Activated naive CD8-positive, alpha-beta T cell treated with anti-CD3 and anti-CD28 coated beads, Interleukin-2, amount 10 ng/mL, durations not matched to agents 7 days and 5 days (primary cell): ENCODE measurements at places on chromosomes 6 and 20. TPM values are rescaled to one million over a fixed set of nuclear protein-coding genes. Genes with fewer than 3 reads are reported as not detected.

PRDM1 gene
- total RNA-seq = 20.2 TPM

C20orf202 gene
- 0.25 TPM for total RNA-seq

- no peak for DNase-seq
- no peak overlapping the region for H3K27ac ChIP-seq
- H3K4me3 ChIP-seq = no peak overlapping the region
- H3K4me1 ChIP-seq = no peaks in the 10 kb centered on the region
Observed at GRCh38 chr6:56734335-56734734, 91.6 kb upstream of the DST start.

DNA sequence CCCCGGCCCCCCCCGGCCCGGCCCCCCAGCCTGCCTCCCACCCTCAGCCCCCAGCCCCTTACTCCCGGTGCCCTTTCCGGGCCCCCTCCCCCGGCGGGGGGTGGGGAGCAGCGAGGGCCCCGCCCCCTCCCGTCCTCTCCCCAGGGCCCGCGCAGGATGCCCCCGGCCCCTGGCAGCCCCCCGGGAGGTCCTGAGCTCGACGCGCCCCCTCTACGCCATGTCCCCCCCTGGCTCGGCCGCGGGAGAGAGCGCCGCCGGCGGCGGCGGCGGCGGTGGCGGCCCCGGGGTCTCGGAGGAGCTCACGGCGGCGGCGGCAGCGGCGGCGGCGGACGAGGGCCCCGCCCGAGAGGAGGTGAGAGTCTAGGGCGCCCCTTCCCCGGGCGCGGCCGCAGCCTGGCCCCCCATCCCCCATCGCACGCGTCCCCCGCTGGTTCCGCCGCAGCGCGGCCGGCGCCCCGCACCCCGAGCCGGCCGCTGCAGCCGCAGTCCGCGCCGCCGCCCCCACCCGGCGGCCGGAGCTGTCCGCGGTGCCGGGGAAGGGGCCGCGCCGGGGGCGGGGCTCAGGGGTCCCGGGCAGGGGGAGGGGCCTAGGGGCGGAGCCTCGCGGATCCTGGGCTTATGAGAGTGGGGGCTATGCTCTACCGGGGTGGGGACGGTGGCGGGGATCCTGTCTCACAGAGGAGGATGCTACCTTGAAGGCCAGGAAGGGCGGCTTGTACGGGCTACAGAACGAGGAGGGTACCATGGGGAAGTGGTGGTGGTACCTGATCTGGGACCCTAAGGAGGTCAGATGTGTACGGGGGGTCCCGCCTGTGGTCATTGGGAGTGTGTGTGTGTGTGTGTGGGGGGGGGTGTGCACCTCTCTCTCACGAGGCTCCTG lies 516 bp downstream of the TMEM151B start:
- H3K27ac ChIP-seq = no peak overlapping the region
- peak overlapping the region; percentile 52 for H3K4me3 ChIP-seq
- H3K36me3 ChIP-seq = no peaks in the 10 kb centered on the region
- H3K27me3 ChIP-seq = peaks cover 58% of the 10 kb centered on the region

DNA sequence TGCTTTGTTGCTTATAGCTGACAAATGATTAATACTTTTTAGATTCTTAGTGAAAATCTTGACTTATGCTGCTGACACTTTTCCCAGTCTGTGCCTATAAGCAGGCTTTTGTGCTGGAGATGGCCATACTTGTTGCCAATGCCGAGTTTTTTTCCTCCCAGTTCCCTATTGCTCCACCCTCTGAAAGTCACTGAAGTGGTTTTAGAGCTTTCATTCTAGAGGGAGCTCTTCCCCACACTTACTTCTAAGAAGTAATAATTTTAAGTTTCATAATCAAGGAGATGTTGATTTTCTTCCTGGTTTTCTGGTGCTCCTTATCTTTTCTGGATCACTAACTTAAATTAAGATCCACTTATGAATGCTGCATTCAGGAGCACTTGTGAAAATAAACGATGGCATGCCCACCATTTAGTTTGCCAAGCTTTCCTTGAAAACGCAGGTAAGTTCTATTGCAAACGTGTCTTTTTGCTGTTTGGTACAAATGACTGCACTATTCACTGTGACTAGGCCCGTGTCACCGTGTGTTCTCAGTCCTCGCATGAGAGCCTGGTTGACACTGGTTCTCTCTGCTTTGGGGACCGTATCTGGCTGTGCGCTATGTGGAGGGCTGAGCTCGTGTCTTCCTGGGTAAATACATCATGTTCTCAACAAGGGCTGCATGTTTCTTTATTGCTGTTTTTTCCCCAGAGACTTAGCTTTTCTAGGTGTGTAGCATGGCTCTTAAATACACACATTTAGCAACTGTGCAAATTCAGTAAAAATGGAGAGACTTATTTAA lies 50.2 kb downstream of the GFRA4 start:
- H3K4me3 ChIP-seq = no peak overlapping the region
- H3K27ac ChIP-seq = no peak overlapping the region
- H3K4me1 ChIP-seq = no peaks in the 10 kb centered on the region
- no peaks in the 10 kb centered on the region for H3K27me3 ChIP-seq
